ENCODE measurements at places on chromosomes 11 and 22.

GRCh38 chr22:50104141-50104544 is 14.3 kb downstream of the MOV10L1 start:
- H3K27me3 ChIP-seq = no peaks in the 10 kb centered on the region
- H3K4me3 ChIP-seq = no peak overlapping the region
- H3K36me3 ChIP-seq = no peaks in the 10 kb centered on the region
- H3K27ac ChIP-seq = no peak overlapping the region

DNA sequence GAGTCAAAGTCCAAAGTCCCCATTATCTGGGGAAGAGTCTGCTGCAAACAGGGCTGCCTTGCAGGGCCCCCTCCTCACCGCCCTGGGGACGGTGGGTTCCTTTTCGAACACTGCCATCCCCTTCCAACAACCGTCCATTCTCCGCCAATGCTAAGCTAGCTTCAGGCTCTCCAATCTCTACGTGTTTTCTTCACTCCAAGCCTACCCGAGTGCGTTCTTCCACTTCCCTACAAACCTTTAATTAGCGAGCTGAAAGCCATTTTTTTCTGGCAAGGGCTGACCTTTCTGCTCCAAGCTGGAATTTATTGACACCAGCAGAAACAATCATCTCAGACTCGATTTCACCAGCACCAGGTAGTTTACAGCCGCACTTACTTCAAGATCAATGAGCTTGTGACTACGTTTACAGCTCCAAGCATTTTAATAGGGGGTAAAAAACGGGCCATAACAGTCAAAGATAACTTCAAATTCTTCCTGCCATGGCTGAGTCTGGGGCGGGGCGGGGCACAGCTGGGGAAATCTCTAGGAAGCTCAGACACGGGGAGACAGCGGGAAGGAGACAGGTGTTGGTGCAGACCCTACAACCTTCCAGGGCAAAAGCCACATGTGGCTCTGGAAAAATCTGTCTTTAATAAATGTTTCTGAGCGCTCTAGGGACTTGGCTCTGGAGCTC is 82.2 kb downstream of the PHF21B start:
- H3K36me3 ChIP-seq = no peaks in the 10 kb centered on the region
- no peak overlapping the region for H3K4me3 ChIP-seq
- H3K4me1 ChIP-seq = no peaks in the 10 kb centered on the region
- H3K27me3 ChIP-seq = no peaks in the 10 kb centered on the region
- DNase-seq = no peak

- H3K4me3 ChIP-seq = no peak overlapping the region
- H3K36me3 ChIP-seq = no peaks in the 10 kb centered on the region
- DNase-seq = no peak
- H3K27me3 ChIP-seq = no peaks in the 10 kb centered on the region
Observed at GRCh38 chr11:57386178-57386940, 4.1 kb downstream of the PRG2 start.

GRCh38 chr11:106087815-106088435 is 10.5 kb downstream of the AASDHPPT start:
- no peaks in the 10 kb centered on the region for H3K27me3 ChIP-seq
- no peak overlapping the region for H3K4me3 ChIP-seq
- DNase-seq = peak; percentile 70
- H3K36me3 ChIP-seq = peaks cover 9% of the 10 kb centered on the region
- H3K4me1 ChIP-seq = peaks cover 36% of the 10 kb centered on the region

All from body of pancreas (tissue), 4 donors.